ENCODE measurements at places on chromosomes 4 and X. TPM values are rescaled to one million over a fixed set of nuclear protein-coding genes. Genes with fewer than 3 reads are reported as not detected.

DNA sequence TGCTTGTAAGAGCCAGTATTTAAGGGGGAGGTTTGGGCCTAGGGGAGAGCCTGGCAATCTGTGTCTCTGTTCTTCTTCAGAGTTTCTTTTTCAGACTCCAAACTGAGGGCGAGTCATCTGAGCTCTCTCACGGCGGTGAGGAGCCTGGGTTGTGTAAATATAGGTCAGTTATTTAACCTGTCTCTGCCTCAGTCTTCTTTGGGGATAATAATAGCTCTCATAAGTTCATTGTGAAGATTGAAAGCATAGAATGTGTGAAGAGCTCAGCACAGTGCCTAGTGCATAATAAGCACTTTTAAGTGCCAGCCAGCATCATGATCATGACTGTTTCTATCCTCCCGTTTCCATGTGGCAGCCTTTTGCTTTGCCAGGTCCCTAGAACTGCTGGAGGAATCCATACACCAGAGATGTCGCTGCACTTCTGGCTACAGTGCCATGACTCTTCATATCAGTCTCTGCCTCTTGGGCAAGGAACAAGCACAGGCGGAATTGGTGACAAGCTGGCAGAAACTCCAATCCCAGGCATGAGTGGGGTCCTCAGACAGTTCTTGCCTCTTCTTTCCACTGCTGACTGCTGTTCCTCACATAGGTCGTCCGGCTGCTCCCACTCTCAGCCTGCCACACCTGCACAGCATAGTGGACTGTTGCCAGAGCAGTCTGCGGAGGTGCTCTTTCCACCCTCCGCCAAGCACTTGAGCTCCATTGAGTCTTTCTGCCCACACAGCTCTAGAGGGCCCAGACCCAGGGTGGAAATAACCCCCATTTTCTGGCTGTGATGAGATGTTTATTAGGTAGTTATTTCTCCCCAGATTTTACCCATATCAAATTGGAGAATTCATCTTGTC is 103.7 kb upstream of the MAML3 start:
- peak; percentile 42 for DNase-seq

DNA sequence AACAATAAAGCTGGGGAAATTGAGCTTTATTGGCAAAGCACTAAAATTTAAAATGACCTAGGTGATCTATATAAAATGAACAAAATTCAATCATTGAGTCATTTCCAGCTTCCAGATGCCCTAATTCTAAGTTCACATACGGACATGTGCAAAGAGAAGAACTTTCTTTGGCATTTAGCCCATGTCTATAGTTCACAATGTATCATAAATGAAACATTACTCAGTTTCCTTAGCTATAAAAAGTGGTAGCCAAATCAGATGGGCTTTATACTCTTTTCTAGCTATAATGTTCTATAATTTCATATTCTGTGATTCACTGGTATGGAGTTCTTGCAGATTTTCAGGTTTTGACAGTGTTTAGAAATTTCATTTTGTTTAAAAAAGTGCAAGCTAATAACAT is 327.4 kb downstream of the KCTD8 start:
- peak; percentile 2 for DNase-seq

DNA sequence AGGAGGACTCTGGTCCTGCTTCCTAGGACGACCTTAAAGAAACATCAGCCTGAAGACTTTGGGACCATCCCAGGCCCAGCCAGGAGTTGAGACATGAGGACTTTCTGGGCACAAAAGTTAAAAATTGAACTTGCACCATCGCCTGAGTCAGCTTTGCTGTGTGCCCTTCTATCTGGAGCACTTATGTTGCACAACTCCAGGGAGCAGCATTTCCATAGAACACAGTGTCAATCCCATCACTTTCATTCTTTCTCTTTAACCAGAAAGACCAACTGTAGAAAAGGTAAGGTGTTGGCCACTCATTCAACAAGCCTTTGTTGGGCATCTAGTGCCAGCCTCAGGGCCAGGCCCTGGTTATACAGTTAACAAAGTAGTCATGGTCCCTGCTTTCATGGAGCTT is 8.6 kb upstream of the CLDN24 start:
- DNase-seq = no peak

The LRCH2 gene
- total RNA-seq = not detected

The FAM184B gene
- 5.5 TPM for total RNA-seq

DNA sequence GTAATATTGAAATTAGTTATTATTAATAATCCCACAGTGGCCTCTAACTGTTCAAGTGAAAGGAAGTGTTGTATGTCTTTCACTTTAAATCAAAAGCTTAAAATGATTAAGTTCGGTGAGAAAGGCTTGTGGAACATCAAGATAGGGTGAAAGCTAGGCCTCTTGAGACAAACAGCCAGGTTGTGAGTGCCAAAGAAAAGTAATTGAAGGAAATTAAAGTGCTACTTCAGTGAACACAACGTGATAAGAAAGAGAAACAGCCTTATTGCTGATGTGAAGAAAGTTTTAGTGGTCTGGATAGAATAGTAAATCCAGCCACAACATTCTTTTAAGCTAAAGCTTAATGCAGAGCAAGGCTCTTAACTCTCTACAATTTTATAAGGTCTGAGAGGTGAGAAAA is 42.6 kb upstream of the IL13RA2 start:
- no peak for DNase-seq
